Epithelial cell of esophagus (primary cell): ENCODE measurements at places on chromosomes 16 and 17.
A peak's percentile ranks its signal among the peaks of the same experiment; 100 is the strongest.

- DNase-seq, result no peak
These were observed at the start of gene WSCD1 for GRCh38 chr17:6069539-6070429. WSCD1 (plus strand) TSS chr17:6070379; CDS start chr17:6080659, 10,280 bp downstream.

GRCh38 chr17:73160980-73161630, 3.7 kb upstream of the SSTR2 start:
- DNase-seq, result no peak

DNA sequence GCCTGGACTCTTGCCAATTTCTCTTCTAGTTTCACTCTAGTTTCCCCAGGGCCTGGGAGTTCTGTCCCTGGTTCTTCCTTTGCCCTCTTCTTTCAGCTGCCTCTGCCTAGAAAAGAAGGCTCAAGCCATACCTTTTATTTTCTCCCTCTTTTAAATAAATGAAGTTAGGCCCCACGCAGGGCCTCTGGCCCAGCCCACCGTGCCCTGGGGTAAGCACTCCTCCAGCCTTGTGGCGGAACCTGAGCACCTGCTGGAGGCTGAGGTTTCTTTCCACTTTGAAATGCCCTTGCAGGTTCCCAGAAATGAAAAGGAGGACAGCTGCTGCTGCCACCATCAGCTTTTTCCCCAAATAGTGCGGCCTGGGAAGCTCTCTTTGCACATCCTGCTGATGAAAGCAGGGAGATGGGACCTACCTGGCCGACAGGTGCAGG, 139.4 kb downstream of the CCDC182 start:
- DNase-seq, result peak; percentile 25

GRCh38 chr17:64306850-64307463, 43.9 kb upstream of the TEX2 start:
- peak; percentile 66 for DNase-seq

GRCh38 chr16:74307383-74307782, 10.8 kb downstream of the PSMD7 start:
- no peak for DNase-seq

DNA sequence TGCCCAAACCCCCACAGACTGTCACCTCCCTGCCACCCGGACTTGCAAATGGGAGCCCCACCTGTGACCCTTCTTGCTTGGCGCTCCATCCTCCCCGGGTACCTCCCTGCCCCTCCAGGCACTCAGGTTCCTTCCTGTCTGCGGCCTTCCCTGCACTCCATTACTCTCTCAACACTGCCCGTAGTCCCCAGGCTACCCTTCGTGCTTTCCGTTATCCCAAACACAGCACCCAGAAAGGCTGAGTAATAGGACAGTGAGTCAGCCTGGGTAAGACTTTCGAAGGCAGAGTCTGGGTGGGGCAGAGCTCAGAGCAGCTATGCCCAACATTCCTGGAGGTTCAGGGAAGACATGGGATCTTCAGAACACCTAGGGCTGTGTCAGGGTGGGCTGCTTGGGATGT, 16.6 kb upstream of the C16orf74 start:
- peak; percentile 94 for DNase-seq

GRCh38 chr17:32323811-32324491, 18.0 kb downstream of the C17orf75 start:
- DNase-seq, result peak; percentile 36

GRCh38 chr17:45096141-45096540, 35.0 kb downstream of the NMT1 start:
- peak; percentile 56 for DNase-seq

DNA sequence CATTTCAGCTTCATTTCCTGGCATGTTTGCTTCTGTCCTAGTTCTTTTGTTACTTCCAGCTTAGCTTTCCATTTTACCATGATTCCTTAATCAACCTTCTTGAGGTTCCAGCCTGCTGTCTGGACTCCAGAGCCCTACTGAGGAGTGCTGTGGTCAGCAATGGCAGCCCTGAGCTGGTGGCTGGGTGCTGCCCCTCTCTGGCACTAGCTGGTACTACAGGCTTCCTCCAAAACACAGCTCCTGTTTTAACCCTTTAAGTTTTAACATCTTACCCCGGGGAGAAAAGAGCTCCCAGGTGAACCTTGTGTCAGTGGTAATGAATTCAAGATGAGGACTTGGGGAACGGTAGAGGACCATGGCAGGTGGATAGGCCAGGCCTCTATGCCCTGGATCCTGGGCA, 395.5 kb downstream of the TMEM114 start:
- DNase-seq, result no peak

GRCh38 chr16:947255-947921, 23.4 kb downstream of the LMF1 start:
- DNase-seq, result no peak

DNA sequence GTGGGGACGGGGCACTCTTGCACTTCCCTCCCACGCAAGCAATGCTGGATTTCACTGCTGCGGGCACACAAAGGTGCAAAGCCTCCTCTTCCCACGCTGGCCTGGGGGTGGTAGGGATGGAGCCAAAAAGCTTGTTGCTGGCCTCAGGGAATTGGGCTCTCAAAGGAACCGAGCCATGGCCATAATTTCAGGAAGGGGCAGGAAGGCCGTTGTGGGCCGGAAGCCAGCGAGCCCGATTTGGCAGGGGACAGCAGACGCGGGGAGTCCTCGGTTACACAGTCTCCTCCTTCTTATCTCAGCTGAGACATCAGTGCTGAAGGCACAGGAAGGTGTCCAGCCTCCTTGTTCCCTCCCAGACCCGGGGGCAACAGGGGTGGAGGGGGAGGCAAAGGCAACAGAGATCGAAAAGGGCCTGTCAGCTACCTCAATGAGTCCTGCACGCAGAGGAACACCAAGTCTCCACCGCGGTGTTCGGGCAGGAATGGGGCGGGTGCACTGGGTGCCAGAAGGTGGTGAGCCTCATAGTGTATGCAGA, 59.5 kb downstream of the SLFN11 start:
- DNase-seq, result no peak

GRCh38 chr16:54120846-54121480, 165.6 kb downstream of the IRX3 start:
- DNase-seq, result peak; percentile 14

DNA sequence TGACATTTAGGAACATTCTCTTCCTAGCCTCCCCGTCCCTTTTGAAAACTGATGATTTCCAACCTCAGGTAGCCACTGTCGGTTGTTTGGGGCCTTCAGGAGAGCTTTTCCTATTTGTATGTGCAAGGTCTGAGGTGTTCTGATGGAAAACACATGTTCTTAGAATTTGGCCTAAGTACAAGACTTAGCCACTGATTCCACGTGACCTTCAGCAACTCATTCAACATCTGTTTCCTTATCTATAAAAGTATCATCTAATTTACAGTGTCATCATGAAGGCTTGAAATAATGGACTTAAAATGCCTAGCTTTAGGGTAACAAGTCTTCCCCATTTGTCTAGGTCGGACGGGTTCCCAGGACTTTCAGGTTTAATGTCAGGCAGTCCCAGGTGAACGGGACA, 259.3 kb downstream of the SOX9 start:
- DNase-seq, result no peak

GRCh38 chr16:84836967-84837366, 17.2 kb downstream of the CRISPLD2 start:
- no peak for DNase-seq

DNA sequence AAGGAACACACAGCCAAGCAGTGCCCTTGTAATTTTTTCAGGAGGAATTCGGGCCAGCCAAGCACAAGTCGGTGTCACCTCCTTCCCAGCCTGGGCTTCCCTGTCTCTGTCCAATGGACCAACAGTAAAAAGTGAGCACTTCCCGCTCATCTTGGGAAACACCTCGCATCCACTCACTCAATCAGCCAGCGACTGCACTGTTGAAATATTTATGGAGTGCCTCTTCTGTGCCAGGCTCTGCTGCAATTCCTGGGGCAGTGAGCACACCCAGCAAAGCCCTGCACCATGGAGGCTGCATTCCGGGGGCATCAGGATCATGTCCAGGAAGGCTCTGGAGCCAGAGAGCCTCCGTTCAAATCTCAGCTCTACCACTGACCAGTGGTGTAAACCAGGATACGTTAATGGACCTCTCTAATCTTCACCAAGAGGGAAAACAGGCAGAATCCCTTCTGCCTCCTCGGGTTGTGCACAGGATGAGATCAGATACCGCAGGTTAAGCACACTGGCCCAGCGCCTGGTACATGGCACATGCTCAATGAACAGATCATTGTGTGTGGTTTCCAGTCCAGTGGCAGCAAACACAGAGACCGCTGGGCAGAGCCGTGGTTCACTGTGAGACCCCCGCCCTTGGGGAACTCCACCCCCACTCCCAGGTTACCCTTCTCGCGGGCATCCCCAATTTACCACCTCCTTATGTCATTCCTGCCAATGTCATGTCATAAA, 194.3 kb downstream of the ZNF423 start:
- DNase-seq, result no peak

DNA sequence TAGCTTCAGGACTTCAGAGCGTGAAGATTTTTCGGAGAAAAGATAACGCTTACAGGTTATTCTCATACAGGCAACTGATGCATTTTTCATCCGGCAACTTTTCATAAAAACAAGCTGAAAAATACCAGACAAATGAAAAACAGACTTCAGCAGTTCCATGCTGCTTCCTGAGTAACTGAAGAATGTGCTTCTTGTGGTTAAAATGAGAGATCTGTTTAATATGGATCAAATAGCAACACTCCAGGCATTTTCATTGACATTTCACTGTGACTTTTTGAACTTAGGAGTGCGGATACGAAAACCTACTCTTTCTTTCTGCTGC, 705 bp upstream of the PITPNC1 start:
- DNase-seq, result no peak

DNA sequence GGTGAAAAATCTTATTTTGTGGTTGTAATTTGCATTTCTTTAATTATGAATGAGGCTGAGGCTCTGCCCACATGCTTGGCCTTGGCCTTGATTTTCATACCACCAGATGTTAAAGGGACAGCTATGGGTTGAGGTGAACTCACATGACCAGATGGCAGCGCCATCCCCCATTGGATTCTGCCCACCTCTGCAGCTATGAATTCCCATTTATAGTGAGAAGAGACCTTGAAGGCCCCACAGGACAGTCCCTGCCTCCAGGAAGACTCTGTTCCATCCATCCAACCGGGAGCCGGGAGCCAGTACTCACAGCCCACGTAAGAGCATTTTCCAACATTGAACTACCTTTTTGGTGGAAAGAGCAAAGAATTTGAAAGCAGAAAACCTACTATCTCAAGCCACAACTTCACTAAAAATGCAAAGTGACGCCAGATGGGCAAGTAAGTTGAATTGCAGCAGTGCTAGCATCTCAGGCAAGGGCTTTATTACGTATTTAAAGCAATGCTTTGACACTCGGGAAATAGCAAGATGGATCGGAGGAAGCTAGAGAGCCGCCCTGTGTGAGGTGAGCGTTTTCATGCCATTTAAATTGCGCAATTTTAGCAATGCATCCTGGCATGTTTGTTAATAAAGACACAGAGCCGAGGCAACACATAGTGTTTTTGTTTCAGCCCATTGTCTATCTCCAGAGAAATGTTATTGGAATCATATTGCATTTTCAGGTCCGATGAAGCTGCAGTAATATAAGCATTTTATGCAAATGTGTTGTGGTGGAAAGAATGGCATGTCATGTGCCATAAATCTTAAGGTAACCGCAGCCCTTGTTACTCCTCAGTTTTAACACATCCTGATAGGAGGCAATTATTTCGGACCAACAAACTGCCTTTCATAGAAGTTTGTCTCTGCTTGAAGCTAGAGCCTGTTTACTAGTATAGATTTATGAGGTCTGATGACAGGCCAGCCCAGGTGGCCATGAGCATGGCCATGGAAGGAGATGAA, 273.4 kb upstream of the TNRC6C start:
- DNase-seq, result no peak

- DNase-seq, result peak; percentile 46
These were observed 60.2 kb upstream of the PHOSPHO1 start for GRCh38 chr17:49290690-49291359.

DNA sequence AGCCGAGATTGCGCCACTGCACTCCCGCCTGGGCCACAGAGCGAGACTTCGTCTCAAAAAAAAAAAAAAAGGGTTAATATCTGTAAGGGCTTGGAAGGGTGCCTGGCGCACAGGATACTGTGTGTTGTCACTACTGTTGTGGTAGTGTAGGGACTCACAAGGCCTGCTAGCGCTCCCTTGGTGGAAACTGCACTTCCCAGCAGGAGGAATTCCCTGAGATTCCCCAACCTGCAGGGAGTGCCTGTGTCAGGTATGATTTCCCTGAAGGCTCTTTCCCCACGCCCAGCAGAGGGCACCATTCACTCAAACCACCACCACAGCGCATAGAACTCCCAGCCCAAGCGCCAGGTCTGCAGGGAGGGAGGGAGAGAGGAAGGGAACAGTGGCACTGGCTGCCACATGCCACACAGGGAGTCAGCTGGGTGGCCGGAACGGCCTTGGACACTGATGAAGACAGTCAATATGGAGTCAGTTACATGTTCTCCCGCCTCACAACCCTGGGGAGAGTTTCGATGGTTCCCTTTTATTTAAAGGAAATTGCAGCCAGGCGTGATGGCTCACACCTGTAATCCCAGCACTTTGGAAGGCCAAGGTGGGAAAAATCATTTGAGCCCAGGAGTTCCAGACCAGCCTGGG, 32.7 kb upstream of the CDH1 start:
- DNase-seq, result peak; percentile 92

- no peak for DNase-seq
These were observed 13.6 kb downstream of the HSD11B2 start for GRCh38 chr16:67444259-67445125.

DNA sequence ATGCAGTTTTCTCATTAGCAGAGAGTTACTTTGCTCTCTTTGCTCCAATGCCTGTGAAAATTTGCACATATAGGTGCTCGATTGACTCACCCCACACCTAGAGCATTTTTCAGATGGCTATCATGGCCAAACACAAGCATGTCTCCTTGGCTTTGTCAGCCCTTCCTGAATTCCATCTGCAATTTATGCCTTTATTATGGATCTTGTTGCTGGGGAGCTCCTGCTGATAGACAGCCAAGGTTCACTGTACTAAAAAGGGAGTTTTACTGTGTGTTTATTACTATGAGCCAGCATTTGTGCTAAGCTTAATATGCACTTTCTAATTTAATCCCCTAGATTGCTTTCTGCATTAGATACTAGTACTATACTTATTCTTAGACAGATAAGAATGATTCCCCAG, 93.3 kb downstream of the TOX3 start:
- DNase-seq, result no peak

DNA sequence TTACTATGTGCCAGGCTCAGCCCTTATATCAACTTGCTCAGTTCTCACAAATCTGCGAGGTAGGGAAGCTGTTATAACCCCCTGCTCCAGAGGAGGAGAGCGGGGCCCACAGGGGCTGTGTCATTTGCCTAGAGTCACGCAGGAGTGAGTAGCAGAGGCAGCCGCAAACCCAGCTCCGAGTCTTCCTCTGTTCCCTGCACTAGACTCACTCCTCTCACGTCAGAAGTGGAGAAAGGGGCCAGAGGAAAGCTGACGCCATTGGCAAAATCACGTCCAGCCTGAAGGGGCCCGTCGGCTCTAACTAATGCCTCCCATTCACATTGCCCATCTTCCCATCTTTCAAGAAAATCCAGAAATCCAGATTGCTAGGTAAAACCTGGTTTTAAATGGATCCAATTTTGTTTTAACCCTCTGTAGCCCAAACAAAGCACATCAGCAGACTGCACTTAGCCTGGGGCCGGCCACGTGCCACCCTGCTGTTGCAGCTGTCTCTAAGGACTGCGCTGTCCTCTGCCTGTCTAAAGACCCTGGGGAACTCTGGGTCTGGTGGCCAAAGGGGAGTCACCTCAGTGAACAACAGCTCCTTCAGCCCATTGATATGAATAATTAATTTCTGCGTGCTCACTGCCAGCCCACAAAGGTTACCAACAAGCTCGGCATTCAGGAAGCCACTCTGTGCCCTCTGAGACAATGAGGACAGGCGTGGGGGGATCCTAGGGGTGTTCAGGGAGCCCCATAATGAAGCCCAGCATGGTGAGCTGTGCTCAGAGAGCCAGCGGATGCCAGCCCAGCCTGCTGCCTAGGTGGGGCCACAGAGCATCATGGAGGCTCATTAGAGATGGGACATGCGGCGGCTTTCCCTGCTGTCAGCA, 36.7 kb upstream of the ABR start:
- no peak for DNase-seq
